Activated CD4-positive, alpha-beta T cell treated with anti-CD3 and anti-CD28 coated beads, Interleukin-2, amount 50 U/mL, for 1 hour (primary cell): ENCODE measurements at places on chromosomes 16 and 17.

DNA sequence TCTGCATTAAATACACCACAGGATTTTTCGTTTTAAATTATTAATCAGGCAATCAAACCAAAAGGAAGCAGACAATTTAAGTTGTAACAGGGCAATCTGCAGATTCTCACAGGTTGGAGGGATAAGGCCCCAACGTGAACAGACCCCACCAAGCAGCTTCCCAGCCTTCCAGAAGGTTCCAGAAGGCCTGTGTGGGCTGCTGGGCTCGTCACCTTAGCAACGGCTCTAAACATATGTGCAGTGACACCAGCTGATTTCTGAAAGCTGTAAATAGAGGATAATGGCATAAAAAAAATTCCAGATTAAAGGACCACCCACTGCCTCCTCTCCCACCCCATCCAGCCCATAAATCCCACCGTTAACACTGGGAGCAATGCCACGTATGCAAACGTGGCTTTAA is 123.8 kb downstream of the ZNF778 start:
- no peak for DNase-seq

- no peak for DNase-seq
These were observed 2.8 kb downstream of the RECQL5 start for GRCh38 chr17:75664099-75664549.

- DNase-seq, result no peak
These were observed 8.5 kb upstream of the PDP2 start for GRCh38 chr16:66871840-66872239.

DNA sequence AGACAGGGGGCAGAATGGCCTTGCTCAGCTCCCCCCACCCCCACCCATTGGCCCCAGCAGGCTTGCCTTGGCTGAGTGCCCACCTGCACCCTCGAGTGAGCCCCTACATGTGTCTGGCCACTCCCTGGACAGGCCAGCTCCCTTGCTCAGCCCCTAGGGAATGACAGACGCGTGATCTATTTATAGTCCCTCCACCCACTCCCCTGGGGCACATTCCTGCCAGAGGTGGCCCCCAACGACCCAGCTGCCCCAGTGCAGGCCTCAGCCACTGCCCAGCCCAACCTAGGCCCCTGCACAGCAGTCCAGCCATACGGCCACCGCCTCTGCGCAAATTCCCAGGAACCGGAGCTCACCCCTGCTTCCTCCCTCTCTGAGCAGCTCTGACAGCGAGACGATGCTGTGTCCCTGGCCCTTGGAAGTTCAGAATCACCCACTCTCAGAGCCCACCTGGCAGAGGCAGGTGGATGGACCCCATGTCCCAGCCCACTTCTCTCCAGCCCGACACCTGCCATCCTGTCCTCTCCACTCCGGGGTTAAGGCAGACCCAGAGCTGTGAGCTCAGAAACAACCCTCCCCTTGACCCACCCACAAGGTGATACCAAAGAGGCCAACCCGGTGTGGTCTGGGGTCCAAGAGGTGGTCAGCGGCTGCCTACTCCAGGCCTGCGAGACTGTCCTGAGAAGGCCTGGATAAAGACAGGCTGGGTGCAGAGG is 11.5 kb upstream of the P2RX1 start:
- DNase-seq, result no peak
